Cortex of kidney (tissue), 1 donor: ENCODE measurements at places on chromosomes 3 and 15.

DNA sequence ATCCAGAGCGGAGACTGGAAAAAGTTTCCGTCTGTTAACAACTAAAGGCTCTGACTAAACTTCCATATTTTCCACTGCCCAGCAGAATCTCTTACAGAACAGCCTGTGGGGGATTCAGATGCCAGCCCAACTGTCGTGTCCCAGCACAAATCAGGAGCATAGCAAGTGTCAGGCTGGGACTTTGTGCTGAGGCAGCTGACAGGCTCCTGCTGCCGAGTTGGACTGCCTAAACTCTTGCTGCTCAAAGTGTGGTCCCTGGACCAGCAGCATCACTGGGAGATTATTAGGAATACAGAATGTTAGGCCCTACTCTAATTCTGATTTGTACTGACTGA, 31.2 kb upstream of the CMTM7 start:
- DNase-seq: no peak

DNA sequence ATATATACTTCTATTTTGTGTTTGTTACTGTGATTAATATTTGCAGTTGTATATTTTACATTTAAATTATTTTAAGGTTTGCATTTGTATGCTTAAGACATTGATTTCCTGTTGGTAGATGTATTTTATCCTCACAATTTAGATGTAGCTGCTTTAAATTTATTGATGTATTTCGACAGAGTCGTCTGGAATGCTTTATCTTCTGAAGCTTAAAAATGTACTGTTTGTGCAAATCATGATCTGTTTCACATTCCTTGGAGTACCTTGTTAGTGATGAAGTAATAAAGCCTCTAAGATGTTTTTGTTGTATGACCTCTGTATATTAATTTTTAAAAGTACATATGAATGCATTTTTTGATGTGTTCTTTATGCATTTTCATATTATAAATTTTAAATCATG, 1.9 kb downstream of the CHD2 start:
- no peak for DNase-seq

GRCh38 chr3:118402971-118403370, 631.7 kb downstream of the IGSF11 start:
- DNase-seq: no peak

DNA sequence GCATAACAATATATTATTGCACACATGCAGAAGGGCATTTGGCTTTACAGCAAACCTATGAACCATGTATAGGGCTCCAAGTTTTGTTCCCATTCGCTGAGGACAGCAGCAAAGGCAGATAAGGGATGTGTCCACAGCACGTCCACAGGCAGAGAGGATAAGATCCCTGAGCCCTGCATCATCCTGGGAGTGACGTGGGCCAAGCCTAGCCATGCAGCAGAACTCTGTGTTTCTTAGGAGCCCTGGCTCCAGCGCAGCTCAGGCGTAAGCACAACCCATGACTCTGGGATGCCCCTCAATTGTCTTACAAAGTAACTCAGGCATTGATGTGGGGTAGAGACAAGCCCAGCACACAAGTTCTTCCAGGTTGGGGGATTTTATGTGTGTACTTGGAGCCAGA, 194.3 kb upstream of the CTDSPL start:
- DNase-seq: no peak

- no peak for DNase-seq
Measured at GRCh38 chr3:195823280-195823679, 11.6 kb upstream of the MUC4 start.

DNA sequence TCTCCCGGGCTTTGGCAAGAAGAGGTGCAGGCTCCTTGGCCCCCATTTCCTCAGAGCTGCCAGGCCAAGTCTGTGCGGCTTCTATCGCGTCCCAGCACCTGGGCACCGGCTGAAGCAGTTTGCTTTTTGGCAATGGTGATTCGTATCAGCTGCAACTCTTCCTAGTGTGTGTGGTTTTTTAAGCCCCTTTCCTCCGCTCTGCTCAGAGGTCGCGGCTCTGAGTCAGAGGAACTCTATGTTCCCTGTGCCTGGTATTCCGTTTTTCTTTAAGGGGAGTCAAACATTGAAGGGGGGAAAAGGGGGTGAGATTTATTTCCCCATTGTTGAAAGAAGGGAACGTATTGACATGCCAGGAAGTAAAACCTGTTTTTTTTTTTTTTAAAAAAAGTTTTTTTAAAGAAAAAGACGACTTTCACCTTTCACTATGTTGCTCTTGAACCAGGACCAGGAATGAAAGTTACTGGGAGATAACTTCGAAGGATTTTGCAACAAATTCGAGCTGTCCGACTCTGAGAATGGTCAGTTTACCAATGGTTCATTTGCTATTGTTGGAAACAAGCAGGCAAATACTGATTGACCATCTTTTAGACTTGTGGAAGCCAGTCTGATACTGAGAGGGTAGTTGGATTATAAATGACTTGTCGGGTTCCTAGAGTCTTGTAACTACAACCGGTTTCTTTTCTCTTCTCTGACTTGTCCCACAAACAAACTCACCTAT, 1.1 kb downstream of the ARMC8 start:
- no peak for DNase-seq
